Cardiac septum (tissue), 1 donor: ENCODE measurements at places on chromosomes 11 and 22. TPM values are rescaled to one million over a fixed set of nuclear protein-coding genes. Genes with fewer than 3 reads are reported as not detected.

GRCh38 chr22:47074105-47074504 is 311.7 kb downstream of the TBC1D22A start:
- peak; percentile 67 for DNase-seq

Gene OR56B1
- not detected for total RNA-seq

- no peak for DNase-seq
Observed at GRCh38 chr11:78801161-78801884, 226.7 kb upstream of the NARS2 start.

DNA sequence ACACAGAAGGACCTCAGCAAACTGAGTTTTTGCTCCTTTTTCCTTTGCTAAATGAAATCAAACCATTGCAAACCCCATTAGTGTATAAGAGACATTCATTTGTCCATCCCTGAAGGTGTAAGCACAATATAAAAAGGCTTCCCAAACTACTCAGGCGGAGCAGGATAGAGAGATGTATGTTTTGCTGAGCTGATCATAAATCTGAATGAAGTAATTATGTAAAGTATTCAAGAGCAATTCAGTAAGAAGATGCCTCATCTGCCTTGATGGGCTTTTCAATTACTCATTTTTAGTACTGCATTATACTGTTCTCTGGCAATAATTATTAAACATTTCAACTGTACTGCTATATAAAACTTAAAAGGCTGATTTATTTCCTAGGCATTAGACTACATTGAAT is 65.0 kb downstream of the SPON1 start:
- no peak for DNase-seq

DNA sequence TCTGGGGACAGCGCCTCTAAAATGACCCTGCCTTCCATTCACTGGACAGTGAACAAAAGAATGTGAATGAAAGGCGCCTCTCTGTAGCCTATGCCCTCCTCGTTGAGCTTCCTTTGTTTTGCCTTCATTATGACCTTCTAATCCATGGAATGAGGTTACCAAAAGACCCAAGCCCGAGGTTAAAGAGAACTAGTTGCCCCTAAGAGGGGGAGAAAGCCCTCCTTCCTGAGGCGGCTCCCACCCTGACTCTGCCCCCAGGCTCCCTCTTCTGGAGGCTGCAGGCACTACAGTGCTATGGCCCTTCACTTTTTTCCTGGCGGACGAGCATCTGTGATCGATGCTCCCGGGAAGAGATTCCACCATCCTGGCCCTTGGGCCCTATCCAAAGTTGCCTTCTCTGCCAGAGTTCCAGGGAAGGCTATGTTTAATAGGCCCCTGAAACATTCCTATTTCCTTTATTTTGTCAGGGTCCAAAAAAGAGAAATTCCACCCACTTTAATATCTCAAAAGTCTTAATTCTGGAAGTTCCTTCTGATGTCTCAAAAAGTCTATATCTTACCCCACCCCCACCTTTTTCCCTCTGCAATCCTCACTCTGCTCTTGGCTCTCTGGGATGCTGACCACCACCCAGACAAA is 147.3 kb downstream of the FEZ1 start:
- DNase-seq, result no peak
